Stimulated activated CD8-positive, alpha-beta memory T cell treated with anti-CD3 and anti-CD28 coated beads, Interleukin-15, amount 100 ng/mL, for 24 hours (primary cell): ENCODE measurements at places on chromosomes 7 and 10.

- no peak for DNase-seq
Measured at GRCh38 chr7:124762611-124763143, 2.9 kb downstream of the GPR37 start.

- DNase-seq: no peak
Measured at GRCh38 chr10:15253951-15254807, 85.7 kb upstream of the NMT2 start.

DNA sequence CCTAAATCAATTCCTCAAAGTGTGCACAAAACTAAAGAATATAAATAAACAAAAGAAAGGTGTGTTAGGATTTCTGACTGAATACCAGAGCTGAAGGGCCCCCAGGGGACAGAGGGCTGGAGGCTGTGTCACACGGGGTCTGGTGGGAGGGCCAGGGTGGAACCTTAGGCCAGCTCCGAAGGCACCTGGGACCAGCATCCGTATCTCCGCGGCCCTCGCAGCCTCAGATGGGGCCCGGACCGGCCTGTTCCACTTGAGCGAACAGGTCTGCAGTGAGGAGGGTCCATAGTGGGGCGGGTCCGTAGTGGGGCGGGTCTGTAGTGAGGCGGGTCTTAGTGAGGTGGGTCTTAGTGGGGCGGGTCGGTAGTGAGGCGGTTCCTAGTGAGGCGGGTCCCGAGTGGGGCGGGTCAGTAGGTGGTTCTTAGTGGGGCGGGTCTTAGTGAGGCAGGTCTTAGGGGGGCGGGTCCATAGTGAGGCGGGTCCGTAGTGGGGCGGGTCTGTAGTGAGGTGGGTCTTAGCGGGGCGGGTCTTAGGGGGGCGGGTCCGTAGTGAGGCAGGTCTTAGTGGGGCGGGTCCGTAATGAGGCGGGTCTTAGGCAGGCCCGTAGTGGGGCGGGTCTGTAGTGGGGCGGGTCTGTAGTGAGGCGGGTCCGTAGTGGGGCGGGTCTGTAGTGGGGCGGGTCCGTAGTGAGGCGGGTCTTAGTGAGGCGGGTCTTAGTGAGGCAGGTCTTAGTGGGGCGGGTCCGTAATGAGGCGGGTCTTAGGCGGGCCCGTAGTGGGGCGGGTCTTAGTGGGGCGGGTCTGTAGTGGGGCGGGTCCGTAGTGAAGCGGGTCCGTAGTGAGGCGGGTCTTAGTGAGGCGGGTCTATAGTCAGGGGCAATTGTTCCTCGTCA lies 15.1 kb downstream of the GPR146 start:
- DNase-seq: no peak

GRCh38 chr7:4751398-4751947 lies 23.9 kb upstream of the AP5Z1 start:
- no peak for DNase-seq

DNA sequence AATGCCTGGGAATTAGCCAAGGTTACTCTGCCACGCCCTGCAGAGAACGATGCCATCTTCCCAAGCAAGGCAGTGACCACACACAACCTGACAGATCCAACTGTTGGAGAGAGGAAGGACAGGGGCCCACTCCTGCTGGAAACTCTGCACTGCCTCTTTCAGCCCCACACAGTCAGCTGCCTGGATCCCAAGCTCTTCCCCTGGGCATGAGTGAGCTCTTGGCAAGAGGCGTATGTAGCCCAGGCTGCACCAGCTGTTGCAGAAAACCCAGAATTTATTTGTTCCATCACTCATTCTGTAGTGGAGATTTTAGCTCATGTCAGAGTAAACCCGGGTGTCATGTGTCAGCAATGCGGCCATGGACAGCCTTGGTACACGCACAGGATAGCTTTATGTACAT lies 135.1 kb upstream of the TRIM24 start:
- DNase-seq: no peak

- DNase-seq: no peak
Measured at GRCh38 chr7:22417349-22417748, 60.4 kb upstream of the RAPGEF5 start.

GRCh38 chr10:10207538-10207937 lies 810.1 kb upstream of the CELF2 start:
- no peak for DNase-seq

DNA sequence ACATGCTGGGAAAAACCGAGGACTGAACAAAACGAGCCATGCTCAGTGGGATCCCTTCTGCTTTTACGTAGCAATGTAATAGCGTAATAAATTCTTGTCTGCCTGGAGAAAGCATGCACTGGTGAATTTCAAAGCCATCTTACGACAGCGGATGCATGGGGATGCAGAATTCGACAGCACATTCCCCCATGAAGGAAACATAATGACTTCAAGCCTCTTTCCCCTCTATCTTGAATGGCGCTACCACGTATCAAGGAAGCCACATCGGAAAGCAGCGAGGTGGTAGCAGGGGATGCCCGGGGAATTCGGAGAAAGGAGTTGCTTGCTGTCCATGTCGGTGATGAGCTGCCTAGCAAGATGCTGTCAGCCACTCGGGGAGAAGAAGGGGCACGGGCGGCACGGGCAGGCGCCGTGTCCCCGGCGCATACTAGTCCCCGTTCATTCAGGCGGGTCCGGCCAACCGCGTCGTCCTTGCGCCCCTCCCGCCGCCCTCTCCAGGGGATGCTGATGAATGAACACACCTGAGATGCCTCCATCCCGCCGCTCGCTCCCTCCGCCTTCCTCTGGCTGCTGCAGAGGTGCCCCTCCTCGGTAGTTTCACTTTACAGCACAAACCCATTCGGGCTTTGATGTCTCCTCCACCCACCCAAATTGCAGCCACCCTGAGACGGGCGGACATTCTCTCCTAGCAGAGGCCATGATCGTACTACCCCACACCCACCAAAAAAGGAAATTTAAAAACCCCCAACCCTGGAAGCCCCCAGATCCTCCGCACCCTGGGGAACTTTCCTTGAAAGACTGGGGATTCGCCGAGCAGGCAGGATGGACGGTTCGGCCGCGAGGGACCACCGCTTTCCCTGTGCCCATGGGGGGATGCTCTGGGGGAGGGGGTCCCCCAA lies 644 bp downstream of the SORBS1 start:
- DNase-seq: no peak

- no peak for DNase-seq
Measured at GRCh38 chr10:123154711-123155505, 706 bp downstream of the BUB3 start.

GRCh38 chr10:121572859-121573537 lies 25.2 kb downstream of the FGFR2 start:
- DNase-seq: no peak

DNA sequence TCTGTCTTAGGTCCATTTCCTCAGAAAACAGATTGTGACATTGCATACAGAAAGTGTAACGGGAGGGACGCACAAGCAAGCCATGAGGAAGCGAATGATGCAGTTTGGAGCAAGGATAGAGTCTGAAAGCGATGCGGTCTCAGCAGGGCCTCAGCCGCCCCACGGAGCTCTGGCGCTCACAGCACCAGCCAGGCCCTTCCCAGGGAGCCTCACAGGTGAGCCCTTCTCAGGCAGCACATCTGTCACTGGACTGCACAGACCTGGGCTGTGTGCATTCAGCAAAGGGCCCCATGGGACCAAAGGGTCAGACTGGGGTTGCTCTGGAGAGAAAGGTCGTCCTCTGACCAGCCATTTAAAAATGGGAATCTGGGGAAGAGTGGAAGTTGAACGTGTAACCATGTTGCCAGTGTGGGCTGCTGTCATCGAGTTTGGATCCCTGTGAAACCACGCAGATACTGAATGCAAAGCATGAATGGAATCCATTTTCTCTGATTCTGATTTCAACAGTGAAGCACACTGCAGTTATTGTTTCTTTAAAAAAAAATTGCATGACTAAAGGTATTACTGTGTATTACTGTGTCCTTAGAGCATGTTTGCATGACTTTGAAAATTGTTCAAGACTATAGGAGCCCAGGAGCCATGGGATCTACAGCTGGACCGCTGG lies 350.0 kb upstream of the AKR1E2 start:
- no peak for DNase-seq

GRCh38 chr10:6386346-6386745 lies 183.6 kb downstream of the PFKFB3 start:
- DNase-seq: no peak
